ENCODE measurements at places on chromosomes 1 and 21.

DNA sequence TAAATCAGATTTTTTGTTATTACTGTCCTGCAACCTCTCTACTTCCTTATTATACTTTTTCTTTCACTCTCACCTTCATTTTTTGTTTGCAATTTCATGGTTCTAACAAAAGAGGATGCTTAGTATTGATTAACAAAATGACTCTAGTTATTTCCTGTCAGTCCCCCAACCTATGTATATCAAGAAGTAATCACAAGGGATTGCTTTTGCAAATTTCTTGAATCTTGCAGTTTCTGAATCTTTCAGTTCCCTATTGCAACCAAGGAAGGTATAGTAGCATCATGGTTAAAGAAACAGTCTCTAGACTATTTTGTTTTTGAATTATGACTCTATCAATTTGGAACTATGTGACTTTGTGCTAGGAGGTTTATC lies 446.9 kb downstream of the NEGR1 start:
- DNase-seq: no peak

DNA sequence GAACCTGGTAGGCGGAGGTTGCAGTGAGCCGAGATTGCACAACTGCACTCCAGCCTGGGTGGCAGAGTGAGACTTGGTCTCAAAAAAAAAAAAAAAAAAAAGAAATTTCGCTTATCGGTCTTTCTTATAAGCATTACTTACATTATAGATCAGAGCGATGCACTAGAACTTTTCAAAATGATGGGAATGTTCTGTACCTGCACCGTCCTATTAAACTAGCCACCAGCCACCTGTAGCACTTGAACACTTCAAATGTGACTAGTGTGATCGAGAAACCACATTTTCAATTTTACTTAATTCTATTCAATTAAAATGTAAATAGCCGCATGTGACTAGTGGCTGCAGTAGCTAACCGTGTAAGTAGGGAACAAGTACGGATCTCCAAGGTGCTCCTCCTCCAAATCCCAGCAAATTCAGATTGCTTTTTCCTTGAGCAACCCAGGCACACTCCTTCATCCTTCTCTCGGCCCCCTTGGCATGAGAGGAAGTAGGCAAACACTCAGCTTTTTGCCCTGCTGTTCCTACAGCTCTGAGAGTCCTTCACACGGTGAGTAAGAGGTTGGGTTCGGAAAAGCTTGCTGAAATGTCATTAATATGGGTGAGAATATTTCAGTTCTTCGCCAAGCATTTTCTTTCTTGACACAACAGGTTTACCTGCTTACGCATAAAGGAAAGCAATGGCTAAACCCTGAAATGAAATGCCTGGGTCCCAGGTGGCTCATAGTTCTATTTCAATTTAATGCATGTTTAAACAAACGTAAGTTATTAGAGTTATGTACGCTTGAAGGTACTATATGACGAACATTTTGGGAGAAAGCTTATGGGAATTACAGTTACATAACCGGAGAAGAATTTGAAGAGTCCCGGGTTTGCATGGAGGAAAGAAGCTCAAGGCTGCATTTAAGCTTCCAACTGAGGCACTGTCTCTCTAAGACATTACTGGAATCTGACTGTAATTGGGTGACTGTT lies 69.5 kb upstream of the HUNK start:
- DNase-seq: no peak

- DNase-seq: peak; percentile 68
These were observed 90.1 kb upstream of the IRF2BP2 start for GRCh38 chr1:234699795-234700665.

DNA sequence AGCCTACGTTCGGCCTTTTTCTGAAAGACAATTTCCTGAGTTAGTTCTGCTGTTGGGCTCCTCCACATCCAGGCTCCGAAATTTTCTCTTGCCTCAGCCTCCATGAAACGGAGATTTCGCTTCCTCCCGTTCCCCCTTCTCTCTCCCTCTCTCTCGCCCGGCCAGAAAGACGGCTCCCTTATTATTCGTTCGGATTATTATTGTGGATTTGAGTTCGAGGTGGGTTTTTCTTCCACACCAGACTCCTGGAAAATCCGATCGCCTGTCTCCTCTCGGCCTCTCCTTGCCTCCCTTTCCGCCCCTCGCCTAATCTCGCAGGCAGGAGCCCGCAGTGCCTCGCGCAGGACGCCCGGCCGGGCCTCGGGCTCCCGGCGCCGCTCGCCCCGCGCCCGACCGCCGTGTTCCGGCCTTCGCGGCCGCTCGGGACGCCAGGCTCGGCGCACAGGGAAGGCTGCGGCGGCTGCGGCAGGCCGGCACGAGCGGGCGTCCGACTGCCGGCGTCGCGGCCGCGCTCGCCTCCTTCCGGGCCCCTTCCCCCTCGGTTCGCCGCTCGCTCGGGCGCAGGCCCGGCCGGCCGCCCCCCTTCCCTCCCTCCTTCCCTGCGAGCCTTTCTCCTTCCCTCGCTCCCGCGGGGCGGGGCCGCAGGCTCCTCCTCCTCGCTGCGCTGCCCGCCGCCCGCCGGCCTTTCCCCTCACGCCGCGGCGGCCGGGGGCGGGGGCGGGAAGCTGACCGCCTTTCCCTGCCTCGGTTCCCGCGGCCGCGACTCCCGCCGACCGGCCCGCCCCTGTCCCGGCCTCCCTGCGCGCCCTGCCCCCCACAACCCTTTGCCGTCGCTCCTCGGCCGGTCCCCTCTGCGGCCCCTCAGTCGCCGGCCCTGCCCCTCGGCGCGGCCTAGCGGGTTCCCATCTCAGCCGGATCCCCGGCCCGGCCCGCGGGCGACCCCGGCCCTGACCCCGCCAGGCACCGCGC lies at the start of gene ARHGEF11:
TSS of gene ARHGEF11 (minus strand) at position 493 of the 969 bp plus-strand sequence. CDS start 1,412 bp downstream, outside the sequence.
- DNase-seq: peak; percentile 97

DNA sequence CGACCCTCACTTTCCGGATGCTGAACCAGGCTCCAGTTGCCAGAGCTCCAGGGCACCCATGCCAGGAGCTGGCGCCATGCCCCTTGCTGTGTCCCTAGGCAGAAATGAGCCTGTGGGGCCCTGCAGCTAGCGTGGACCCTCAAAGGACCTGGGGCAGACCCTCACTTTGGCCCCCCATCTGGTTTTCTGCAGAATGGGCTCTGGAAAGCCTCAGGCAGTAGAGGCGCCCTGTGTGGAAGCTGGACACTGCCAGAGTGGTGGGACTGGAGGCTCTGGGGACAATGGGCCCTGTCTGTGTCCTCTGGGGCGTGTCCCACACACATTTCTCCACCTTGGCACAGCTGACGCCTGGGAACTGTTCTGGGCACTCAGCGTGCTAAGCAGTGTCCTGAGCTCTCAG lies 6.3 kb upstream of the AURKAIP1 start:
- no peak for DNase-seq

DNA sequence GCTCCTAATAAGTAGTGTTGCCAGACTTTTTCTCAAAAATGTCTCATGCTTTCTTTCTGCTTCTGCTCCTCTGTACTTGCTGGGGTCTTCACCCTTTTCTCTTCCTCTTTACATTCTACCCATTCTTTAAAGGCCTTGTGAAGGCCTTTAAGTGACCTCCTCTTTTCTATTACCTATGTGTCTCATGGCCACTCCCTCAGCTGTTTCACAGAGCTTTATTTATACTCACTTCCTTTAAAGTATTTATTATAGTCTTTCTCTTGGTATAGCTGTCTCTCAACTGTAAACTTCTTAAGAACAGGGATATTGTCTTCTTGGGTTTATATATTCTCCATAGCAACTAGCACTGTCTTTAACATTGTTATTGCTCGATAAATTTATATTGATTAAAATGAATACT lies 792 bp downstream of the GOLPH3L start:
- no peak for DNase-seq

- no peak for DNase-seq
These were observed 187.6 kb upstream of the VAMP3 start for GRCh38 chr1:7583291-7584096.

DNA sequence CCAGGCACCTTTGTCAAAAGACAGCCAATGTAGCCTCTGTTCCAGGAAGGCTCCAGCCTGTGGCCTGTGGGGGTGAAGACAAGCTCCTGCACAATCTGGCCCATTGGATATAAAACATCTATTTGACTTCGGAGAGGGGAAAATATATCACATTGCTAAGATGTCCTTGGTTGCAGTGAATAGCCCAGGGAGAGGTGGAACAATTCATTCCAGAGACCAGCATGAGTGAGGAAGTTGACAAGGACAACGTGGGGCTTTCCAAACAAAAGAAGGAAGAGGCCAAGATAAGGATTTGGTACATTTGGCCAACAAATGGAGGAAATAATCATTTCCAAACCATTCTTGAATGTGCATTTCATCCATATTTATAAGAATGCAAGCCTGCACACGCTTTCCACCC lies 187.0 kb downstream of the ETS2 start:
- no peak for DNase-seq

DNA sequence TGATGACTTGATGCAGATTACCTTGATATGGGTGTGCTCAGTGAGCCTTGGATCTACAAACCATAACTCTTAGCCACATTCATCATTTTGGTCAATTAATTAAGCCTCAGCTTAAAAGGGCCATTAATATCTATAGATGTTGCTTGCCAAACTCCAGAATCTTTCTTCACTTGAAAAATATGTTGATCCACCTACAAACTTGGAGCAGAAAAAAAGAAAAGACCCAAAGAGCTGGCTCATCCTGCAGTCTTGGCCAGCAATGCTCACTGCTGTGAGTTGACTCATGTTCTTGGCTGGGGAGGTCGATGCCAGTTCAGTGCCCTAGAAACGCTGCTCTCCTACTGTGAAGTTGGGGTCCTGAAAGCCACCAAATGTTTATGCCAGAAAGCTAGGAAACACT lies 75.4 kb downstream of the DPT start:
- DNase-seq: peak; percentile 72

- no peak for DNase-seq
These were observed 11.0 kb downstream of the COL6A1 start for GRCh38 chr21:45992301-45993209.

- DNase-seq: no peak
These were observed 4.8 kb downstream of the REG4 start for GRCh38 chr1:119806489-119806888.

DNA sequence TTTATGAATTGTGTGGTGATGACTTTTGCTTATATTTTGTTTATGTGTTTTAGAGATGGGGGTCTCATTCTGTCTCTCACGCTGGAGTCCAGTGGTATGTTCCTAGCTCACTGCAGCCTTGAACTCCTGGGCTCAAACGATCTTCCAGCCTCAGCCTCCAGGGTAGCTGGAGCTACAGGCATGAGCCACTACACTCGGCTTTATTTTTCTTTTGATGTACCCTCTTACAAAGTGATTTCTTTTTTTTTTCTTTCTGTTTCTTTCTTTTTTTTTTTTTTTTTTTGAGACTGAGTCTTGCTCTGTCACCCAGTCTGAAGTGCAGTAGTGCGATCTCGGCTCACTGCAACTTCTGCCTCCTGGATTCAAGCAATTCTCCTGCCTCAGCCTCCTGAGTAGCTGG lies 46.8 kb downstream of the CD247 start:
- DNase-seq: no peak

DNA sequence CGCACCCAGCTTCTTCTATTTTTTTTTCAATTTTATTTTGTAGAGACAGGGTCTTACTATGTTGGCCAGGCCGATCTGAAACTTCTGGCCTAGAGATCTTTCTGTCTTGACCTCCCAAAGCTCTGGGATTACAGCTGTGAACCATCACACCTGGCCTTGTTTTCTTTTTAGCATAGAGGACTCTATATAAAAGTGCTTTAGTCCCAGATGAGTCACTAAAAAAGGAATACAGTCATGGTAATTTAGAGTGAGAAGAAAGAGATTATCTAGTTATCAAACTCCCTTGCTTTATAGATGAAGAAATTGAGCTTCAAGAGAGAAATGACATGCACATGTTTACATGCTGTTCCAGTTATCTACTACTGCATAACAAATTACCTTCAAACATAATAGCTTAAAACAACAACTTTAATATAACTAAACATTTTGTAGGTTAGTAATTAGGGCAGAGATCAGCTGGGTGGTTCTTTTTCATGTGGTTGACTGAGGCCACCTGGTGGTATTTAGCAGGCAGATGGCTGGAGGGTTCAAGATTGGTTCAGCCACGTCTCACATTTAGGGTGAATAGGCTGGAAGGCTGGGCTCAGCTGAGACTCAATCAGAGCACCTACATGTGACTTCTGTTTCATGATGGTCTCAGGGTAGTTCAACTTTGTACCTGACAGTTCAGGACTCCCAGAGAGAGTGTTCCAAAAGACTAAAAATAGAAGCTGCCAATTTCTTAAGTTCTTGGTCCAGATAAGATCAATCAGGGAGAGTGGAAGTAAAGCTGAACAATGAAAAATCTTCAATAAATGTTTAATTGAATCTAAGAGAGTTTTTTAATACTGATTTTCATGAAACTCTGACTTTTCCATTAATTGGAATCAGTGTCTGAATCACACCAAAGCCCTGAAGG lies 16.9 kb upstream of the MTF2 start:
- DNase-seq: peak; percentile 44

- DNase-seq: no peak
These were observed 151.5 kb downstream of the CLEC20A start for GRCh38 chr1:178345238-178345637.

GRCh38 chr1:226349801-226350518 lies 41.0 kb upstream of the LIN9 start:
- peak; percentile 7 for DNase-seq
